ENCODE measurements at places on chromosomes 2 and 18. TPM values are rescaled to one million over a fixed set of nuclear protein-coding genes. Genes with fewer than 3 reads are reported as not detected.

GRCh38 chr18:79790996-79791972 lies 6.5 kb upstream of the KCNG2 start:
- DNase-seq, result no peak

DNA sequence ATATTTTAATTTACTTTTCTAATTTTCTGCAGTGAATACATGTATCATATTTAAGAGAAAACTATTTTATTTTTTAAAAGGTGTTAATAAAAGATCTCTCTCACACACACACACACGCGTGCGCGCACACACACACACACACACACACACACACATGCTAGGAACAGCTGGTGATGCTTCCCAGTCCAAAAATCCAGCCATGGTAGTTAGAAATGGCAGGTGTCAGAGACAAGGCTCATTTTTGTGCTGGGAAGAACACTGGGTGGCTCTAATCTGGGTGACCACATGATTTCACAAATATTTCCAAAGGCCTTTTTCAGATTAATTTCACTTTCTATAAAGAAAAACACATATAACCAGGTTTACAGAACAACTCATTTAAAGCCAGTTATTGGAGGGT lies 104.5 kb upstream of the NCK2 start:
- no peak for DNase-seq

- no peak for DNase-seq
Measured at GRCh38 chr2:132426033-132426432, 9.4 kb downstream of the GPR39 start.

DNA sequence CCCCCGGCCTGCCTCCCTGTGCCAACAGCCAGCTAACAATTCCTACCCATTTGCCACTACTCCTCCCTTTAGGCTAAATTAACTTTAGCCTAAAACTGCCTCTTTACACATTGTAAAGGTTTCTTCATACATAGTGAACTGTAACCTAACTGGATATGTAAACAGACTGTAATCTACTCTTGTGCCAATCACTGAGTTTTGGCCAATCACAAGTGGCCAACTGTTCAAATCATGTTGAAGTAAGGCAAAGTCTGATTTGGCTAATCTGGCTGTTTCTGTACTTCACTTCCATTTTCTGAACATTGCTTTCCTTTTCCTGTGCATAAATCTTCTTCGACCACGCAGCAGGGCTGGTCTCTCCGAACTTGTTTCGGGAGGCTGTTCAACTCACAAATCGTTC lies 103.6 kb upstream of the LYPD6 start:
- no peak for DNase-seq

GRCh38 chr18:28079883-28080282 lies 97.0 kb downstream of the CDH2 start:
- no peak for DNase-seq

DNA sequence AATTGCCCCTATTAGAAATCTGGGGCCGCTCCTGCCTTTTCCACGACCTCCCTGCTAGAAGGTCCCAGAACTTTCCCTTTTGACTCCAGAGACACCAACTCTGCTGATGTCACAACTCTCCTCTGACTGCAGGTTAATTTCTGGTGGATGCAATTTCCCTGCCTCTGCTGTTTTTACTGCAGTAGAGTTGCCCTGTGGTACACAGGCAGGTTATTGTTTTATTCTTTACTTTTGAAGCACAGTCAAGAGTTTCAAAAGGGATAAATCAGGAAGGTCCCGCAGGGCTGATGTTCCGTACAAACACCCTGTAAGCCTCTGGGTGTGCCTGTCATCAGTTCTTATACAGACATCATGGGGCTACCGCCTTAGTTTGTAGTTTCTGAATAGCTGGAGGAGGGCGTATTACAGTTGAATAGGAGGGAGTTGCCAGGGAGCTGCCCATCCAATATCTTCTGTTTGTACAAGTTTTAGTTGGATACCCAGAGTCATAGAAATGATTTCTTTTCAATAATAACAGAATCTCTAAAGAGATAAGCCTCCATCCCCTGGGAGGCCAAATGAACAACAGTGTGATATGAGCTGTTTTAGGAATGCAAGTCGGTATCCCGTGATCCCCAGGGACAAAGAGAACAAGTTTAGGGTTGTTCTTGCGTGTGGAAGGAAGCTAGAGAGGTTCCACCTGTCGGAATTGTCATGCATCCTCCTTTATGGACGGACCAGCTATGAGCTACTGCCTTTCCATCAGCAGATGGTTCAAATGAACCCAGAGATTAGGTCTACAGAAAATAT lies 108.4 kb upstream of the COPS8 start:
- DNase-seq, result no peak

DNA sequence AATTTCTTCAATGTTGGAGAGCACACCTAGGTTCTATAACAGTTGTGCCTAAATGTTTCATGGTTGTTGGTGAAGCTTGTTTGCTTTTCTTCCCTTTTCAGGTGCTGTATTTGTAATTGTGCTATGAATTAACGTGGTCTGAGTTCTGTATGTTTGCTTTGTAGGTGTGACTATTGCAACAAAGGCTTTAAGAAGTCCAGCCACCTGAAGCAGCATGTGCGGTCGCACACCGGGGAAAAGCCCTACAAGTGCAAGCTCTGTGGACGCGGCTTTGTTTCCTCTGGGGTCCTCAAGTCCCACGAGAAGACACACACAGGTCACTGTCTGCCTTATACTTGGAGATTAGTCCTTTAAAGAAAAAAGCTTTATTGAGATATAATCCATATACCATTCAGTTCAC lies 91.2 kb downstream of the ZNF236 start:
- no peak for DNase-seq

DNA sequence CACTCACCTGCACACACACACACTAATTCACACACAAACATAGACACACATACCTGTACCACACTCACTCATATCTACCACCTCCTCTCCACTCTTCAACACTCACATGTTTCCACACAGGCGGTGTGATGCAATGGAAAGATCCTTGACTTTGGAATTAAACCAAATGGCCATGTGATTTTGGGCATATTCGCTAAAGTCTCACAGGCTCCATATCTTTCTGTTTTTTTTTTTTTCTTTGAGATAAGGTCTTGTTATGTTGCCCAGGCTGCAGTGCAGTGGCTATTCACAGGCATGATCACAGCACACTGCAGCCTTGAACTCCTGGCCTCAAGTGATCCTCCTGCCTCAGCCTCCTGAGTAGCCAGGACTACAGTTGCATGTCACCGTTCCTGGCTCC lies 91.1 kb upstream of the MEX3C start:
- no peak for DNase-seq

MERTK gene
- total RNA-seq, result 7.2 TPM

CYTIP gene
- 5.1 TPM for total RNA-seq
